Kidney glomerular epithelial cell (primary cell): ENCODE measurements at places on chromosomes 2 and 18.
A peak's percentile ranks its signal among the peaks of the same experiment; 100 is the strongest.

DNA sequence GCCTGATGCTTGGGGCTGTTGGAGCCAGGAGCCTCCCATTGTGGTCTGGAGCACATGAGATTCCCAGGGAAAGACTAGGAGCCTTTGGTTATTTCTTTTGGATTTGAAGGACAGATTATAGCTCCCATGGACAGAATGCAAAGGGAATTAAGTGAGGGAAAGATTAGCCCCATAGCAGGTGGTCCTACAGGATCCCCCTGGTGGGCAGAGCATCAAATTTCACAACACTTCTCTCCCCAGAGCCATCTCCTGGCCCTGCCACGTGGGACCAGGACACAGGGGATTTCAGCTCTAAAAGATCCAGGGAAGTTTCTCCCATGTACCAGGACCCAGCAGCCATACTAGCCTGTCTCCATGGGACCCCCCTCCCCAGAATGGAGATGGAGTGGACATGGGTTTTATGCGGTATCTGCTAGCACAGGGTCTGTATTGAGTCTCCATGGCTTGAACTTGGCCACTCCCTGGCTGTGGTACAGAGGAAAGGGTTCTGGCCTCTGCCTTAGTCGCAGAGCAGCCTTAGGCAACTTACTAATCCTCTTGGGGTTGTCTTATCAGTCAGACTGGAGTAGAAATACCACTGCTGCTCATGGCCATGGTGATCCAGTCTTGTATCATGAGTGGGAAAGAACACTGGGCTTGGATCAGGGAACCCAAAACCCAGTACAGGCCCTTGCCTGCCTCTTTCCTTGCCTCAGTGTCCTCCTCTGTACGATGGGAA is 6.8 kb upstream of the PLB1 start:
- DNase-seq: no peak

DNA sequence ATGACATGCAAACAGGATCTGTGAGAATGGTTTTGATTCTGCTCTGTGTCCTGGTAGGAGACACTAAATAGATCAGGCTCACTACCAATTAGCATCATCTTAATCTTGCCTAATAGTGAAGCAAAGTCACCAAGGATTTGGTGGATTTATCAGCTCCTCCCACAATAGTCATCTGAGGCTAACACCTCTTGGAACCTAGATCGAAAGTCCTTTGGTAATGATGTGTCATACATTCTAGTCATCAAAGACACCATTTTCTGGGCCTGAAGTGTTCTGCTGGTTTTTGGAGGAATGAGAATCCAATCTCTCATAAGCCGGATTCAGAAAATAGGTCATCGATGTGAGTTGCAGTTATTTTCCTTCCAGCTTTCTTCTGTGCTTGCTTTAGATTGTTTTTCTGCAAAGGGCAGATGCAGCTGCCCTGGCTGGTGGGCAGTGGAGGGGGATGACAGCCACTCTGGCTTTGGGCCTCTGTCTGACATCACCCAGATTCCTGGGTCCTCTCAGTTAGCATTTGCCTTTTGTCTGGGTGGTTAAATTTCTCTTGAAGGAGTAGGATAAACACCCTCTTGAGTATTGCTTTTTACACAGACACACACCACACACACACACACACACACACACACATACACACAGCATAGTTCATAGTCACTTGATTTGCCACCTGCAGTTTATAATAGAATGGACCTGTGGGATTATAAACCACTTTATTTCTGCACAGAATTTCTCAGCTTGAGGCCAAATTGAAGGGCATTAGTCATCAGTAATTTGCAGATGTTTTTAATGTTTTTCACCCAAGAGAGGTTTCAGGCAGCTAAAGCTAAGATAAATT is at the start of gene MYO3B:
MYO3B (plus strand) TSS at position 198 of the 832 bp plus-strand sequence; CDS start at position 339, 141 bp downstream.
- DNase-seq: peak; percentile 16

DNA sequence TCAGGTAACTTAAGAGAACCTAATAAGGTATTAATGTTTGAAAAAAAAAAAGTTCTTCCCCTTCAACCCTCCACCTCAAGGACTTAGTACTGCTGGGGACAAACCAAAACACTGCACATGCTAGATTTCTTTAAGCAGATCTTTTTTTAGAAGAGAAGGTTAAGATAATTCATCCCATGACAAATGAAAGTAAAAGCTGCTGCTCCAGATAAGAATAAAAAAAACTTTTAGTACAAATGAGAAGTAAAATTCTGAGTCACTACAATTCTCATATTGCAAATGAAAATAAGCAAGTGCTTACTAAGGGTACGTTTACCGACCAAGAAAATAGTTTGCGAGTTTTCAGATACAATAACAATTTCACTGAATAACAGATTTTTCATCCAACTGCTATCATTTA is 8.9 kb downstream of the STAM2 start:
- no peak for DNase-seq

GRCh38 chr18:52190195-52190594 is 149.8 kb upstream of the DCC start:
- DNase-seq: no peak

DNA sequence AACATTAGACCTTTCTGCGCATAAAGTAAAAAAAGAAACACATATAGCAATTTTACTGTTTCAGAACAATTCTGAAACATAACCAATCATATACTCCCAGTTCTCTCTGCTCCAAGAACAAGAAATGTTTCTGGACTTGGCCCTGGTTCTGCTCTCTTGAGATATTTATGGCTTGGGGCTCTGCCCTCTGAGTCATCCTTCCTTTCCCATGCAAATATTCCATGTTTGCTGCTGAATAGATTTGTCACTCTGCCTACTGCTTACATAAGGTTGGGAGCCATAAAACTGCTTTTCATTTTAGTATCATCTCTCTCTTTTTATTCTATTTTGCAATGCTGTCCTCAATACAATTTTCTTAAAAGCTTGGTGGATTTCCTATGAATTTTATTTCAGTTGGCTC is 499.6 kb upstream of the ACVR2A start:
- no peak for DNase-seq

GRCh38 chr2:189683348-189683747 is 8.9 kb downstream of the ANKAR start:
- DNase-seq: no peak

GRCh38 chr2:224562831-224563230 is 22.3 kb downstream of the CUL3 start:
- DNase-seq: no peak

- peak; percentile 46 for DNase-seq
These were observed 61.2 kb downstream of the ACYP2 start for GRCh38 chr2:54176577-54176976.

DNA sequence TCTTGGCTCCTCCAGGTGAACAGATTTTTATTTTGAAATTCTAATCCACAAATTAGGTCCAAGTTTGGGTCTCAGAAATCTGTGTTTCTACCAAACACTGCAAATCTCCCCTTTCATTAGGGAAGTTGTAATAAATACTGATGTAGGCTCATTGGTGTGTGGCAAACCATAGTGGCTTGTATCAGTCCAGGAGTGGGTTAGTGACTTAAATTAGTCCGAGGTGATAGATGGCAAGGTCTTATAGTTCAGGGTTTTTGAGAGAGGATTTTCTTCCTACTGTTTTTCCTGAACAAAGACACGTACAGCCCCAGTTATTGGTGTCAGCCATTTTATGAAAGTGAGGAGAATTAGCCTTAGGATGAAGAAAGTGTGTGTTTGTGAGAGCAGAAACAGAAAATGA is 74.6 kb downstream of the RPRM start:
- DNase-seq: no peak

DNA sequence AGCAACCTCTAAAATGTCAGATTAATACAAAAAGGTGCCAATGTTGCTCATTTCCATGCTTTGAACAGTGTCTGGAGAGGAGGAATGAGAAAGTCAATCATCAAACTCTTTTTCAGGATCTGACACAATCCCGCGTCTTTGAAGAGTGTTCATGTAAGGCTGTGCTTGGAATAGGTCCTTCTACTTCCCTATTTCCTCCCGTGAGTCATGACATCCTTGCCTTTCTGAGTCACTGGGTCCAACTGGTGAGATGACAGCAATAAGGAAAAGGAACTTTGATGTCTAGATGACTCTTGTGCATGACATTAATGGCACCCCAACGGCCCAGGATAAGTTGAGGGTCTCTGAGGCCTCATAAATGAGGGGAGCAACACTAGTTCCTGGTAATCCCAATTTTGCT is 109.0 kb upstream of the CELF4 start:
- no peak for DNase-seq

- no peak for DNase-seq
These were observed 515.6 kb upstream of the NRP2 start for GRCh38 chr2:205166745-205167144.

DNA sequence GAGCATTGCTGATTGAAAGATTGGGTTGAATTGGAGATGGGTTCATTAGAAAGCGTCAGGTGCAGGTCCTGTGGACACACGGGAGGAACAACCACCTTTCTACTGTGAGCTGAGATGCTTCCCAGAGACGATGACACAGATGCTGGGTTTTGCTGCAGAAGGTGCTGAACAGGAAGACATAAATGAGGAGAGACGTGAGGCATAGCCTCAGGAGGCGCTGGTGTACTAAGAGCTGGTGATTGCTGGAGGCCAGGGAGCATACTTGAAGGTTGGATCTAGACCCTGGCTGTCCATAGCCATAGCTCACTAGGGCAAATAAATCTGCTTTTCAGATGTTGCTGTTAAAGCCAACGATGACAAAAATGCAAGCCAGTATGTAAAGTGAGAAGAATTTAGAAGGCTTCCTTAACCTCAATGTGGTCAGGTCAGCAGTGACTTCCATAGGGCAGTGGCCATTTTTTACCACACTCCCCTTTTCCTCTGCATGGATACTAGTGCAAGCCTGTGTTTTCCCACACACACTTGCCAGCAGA is 153.7 kb downstream of the SOX11 start:
- DNase-seq: no peak

GRCh38 chr2:29113027-29113686 is 2.1 kb upstream of the CLIP4 start:
- peak; percentile 22 for DNase-seq

- DNase-seq: no peak
These were observed 207.1 kb upstream of the SPOPL start for GRCh38 chr2:138294451-138294850.

GRCh38 chr2:163919717-163920116 is 183.9 kb upstream of the FIGN start:
- no peak for DNase-seq

- DNase-seq: no peak
These were observed 862 bp upstream of the TMEM177 start for GRCh38 chr2:119678021-119678656.

- no peak for DNase-seq
These were observed 4.1 kb downstream of the ANTXR1 start for GRCh38 chr2:69017080-69017479.

- DNase-seq: no peak
These were observed 10.6 kb downstream of the CXCR4 start for GRCh38 chr2:136107051-136108033.

GRCh38 chr2:33029459-33029858 is 82.7 kb downstream of the LTBP1 start:
- DNase-seq: no peak

DNA sequence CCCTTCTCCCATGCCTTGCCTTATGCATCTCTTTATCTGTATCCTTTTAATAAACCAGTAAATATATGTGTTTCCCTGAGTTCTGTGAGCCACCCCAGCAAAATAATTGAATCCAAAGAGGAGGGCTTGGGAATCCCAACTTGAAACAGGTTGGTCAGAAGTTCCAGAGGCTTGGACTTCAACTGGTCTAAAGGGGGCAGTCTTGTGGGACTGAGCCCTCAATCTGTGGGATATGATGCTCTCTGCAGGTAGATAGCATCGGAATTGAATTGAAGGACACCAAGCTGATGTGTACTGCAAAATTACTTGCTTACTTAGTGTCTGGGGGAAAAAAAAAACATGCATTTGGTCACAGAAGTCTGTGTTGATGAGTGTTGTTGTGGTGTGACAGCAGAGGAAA is 1033.5 kb upstream of the TMEFF2 start:
- no peak for DNase-seq

GRCh38 chr2:217160103-217160743 is 300.4 kb upstream of the TNP1 start:
- DNase-seq: peak; percentile 39

DNA sequence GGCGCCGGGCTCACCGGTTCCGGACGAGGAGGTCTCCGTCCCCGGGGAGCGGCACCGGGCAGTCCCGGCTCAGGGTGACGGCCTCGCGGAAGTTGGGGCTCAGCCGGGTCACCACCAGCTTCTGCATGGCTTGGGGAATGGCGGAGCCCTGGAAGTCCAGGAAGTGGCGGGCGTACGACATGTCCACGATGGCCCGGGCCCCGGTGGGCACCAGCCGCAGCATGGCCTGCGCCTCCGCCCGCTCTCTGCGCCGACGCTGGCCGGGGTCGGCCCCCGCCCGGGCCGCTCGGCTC is 157 bp downstream of the PTGR3 start:
- no peak for DNase-seq

DNA sequence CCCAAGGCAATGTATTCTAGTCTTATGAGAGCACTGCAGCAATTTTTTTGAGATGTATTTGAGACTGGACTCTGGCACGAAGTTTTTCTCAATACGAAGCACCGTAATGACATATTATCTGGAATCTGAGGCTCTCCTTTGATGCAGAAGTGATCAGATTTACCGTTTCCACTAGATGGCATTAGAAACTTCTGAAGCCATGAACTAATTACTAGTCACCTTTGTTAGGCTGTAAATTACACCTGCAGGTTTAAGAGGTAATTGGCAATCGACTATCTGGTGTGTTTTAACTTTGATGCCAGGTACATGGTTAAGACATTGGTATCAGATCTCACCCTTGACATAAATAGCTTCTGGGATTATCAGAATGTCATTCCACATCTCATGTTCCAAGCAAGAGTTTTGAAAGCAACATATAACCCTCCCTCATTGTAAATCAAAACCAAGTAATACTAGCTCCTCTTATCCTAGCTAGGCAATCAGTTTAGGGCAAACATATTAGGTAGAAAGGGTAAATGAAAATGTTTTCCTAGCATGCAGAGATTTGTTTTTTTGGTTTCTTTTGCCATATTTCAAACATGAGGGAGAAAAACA is 254.6 kb upstream of the SPRED2 start:
- DNase-seq: no peak

DNA sequence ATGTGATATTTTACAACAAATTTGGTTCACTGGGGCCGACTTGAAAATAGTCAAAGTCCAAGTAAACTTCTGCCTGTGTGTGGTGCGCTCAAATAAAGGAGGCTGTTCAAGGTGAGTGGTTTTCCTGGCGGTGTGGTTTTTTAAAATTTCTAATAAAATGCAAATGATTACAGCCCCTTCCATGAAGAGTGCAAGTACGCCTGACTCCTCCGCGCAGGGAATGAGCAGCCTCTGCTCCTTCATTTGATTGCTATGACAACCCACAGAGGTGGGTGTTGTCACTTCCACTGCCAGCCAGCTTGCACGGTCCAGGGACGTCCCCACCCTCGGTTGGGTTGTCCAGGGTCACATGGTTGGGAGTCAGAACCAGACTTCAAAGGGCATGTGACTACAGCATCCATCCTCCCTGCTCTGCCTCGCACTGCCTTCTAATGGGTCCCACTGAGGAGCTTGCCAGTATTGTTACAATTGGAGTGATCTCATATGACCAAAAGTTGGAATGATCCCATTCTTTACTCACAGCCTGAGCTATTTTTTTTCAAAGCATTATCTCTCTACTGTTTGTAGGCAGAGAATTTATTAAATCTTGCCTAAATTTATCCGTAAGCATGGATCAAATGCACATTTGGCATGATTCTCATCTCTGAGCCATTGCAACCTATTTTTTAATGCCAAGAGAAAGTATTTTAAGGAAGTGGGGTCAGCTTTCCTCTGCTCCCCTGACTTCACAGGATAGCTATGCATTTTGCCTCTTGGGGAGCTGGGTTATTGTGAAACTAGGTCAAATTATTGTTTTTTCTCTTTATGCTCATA is 121.3 kb downstream of the AGAP1 start:
- DNase-seq: peak; percentile 49
